ENCODE measurements at places on chromosomes 5 and 9.

- DNase-seq, result no peak
Observed at GRCh38 chr5:61299261-61299681, 32.8 kb upstream of the ZSWIM6 start.

- DNase-seq, result no peak
Observed at GRCh38 chr5:151810897-151811296, 39.1 kb downstream of the G3BP1 start.

GRCh38 chr9:126144196-126144595 lies 182.4 kb upstream of the MVB12B start:
- DNase-seq, result no peak

DNA sequence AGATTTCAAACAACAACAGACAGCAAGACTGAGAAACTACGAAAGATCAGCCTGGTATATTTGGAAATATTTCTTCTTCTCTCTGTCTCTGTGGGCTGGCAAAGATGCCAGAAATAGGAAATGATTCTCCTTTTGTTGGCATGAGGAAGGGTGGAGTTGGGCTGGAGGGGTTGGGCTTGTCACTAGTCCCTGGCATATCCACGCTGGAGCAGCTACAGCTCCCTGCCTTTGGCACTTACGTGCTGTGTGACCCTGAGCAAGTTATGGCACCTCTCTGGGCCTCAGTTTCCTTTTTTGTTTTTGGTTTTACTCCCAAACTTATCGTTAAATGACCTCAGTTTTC lies 354 bp upstream of the KCNMB1 start:
- DNase-seq, result no peak

GRCh38 chr9:129463994-129464393 lies 156.9 kb downstream of the C9orf50 start:
- DNase-seq, result no peak

- no peak for DNase-seq
Observed at GRCh38 chr5:167665841-167666375, 625.5 kb upstream of the WWC1 start.

DNA sequence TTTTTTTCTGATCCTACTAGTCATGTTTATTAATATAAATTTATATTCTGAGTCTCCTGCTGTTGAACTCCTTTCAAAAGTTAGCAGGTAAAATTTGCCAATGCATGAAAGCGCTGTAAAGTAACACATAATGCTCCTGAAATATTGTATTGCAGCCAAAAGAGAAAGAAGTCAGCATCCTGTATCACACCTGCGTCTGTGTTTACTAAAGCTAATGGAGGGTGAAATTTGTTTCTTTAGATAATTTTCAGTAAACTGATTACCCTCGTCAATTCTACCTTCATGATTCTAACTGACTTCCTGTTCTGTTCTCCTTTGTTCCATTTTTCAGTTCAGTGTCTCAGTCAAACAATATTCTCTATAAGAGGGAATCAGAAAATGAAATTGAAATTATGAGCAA lies 415.4 kb downstream of the CDH9 start:
- no peak for DNase-seq

- no peak for DNase-seq
Observed at GRCh38 chr5:57776035-57776434, 293.4 kb upstream of the ACTBL2 start.

DNA sequence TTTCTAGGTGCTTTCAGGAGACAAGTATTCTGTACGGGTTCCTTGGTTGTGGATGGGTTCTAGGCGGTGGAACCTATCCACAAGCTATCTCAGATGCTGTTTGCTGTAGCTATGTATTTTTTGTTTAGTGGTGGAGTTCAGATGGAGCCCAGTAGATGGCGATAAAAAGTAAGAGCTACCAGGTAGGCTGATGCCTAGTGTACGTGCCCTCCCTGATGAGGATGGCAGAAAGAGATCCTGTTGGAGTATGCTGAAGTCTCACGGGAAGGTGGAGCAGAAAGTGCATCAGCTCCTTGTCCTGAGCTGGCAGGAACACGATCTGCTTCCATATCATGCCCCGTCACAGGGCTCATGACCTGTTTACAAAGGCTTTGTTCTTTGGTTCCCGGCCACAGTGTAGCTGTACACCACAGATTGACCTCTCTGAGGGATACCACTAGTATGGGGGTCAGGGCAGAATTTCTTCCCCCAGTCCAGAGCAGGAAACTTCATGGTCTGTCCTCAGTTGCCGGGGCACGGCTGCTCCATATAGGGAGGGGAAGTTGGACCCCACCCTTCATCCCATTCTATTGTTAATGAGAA lies 12.6 kb upstream of the UGT3A2 start:
- no peak for DNase-seq

DNA sequence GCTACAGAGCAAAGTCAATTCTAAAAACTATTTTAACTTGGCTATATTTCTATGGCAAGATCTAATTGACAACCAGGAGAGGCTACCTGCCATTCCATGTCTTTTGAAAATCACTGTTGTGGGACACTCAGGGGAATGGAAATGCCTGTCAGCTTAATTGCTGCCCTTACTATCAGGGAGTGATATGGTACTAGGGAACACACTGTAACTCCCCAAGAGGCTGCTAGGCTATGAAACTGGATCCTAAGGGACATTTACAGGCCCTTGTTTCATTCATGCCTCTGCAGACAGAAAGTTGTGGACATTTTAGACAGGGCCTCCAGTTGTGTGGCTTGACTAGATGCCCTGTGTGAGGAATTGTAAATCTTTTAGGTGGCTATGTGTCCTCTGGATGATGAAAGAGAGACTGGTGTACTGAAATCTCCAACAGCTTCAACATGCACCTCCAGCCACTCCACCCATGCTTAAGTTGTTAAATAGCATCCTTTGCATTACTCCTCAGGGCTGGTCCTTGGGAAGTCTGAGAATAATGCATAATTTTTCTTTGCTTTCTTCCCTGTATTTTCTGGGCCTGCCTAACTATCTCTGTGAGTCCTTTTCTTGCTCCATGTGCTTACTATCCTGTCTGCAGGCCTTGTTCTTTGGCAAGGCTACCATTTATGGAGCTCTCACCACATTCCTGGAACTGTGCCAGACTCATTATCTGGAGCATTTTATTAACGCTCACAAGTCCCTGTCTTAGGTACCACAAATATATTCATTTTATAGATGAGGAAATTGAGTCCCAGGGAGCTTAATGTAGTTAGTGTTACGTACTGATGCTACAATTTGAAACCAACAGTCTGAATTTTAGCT lies 3.2 kb downstream of the MROH2B start:
- DNase-seq, result no peak
